ENCODE measurements at places on chromosomes 3 and 15.

DNA sequence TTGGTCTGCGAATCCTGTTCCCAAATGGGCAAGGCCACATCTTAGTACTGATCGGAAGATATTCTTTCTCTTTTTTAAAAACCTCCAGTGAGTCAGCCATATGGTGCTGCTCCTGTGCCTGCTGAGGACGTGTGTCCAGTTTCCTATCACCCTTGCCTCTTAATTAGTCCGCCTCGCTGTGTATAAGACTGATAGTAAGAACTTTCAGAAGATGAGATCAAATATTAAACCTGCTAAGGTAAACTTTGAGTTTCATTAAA, 612 bp downstream of the UBA5 start:
- no peak for DNase-seq

GRCh38 chr15:93088981-93089726, at the start of gene RGMA:
RGMA (minus strand) TSS chr15:93089211; CDS start chr15:93088932, 279 bp downstream.
- peak; percentile 82 for DNase-seq

- no peak for DNase-seq
Measured at GRCh38 chr3:52146189-52146588, 8.0 kb downstream of the POC1A start.

DNA sequence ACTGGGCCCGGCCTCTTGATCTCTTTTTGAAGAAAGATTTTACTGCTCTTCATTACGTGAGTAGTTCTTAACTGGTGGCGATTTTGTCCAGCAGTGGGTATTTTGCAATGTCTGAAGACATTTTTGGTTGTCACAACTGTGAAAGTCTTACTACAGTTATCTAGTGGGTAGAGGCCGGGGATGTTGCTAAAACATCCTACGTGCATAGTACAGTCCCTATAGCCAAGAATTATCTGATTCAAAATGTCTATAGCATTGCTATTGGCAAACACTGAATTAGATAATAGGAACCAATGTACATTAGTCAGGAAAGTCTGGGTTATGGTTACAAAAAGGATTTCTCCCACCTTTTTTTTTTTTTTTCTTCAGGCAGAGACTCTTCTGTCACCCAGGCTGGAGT, 38.1 kb downstream of the FOXL2 start:
- no peak for DNase-seq

DNA sequence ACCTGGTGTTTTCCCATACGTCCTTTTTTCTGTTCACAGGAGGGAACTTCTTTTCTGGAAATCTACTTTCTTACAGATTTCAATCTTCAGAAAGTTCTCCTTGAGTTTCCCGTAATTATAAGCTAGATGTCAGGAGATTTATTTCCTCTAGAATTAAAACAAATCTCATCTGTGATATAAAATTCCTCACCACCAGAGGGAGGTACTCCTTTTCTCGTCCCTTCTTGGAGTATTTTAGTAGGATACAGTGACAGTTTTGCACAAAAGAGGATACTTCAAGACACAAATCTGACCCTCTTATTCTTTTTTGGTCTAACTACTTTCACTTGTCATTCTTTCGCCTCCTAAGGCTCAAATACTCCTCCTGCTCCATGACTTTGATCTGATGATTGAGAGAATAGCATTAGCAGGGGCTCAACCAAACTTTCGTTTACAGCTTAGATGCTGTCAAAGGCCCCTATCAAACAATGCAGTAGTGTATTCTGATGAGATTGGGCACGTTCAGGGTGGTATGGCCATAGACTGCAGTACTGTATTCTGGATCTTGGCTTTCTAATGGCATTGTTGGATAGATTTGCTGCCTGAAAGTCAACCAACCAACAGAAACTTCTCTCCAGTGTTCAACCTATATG, 38.0 kb downstream of the TMEM41A start:
- DNase-seq = no peak

DNA sequence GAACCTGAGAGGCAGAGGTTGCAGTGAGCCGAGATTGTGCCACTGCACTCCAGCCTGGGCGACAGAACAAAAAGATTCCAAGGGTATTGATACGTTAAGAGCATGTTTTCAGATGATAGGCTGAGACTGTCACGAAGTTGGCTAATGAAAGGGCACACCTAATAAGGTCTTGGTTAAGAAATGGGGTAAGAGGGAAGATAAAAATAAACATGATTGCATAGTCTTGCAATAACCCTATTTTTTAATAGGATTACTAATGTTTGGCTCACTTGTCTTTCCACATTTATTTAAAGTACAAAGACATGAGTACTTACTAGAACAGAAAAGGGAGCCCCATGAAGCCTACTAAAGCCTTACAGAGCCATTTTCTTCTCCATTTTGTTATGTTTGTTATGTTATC, 109.0 kb downstream of the FRMD4B start:
- DNase-seq = no peak

- no peak for DNase-seq
Measured at GRCh38 chr3:77254967-77255831, 215.3 kb downstream of the ROBO2 start.

DNA sequence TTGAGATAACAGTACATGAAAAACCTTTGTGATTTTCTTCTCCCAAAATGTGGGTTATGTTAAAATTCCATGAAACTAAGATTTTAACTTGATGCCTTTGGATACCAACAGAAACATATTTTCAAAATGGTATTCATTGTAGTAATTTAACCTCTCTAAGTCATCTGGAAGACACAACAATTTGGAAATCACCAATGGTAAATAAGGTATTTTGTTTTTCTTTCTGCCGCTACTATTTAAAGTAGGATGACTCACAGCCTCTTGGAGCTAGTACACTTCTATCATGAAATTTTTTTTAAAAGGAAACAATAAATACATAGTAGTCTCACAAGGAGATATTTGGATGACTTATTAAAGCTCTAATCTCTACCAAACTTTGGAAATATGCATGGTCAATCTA, 291.6 kb upstream of the VEPH1 start:
- DNase-seq = no peak

DNA sequence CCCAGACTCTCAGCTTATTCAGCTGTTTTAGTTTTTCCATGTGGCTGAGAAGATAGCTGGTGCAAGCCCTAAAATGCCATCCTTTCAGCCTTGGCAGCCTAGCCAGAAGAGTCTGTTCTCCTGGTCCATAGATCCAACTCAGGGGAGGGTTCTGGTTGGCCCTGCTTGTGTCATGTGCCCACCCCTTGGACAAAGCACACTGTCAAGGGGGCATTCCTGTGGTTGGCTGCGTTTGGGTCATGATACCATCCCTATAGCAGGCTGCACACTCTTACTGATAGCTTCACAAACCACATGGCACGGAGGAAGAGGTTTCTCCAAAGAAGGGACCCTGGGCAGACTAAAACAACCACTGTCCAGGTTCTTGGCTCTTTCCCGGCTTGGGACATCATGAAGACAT, 8.4 kb upstream of the FSTL1 start:
- DNase-seq = no peak

DNA sequence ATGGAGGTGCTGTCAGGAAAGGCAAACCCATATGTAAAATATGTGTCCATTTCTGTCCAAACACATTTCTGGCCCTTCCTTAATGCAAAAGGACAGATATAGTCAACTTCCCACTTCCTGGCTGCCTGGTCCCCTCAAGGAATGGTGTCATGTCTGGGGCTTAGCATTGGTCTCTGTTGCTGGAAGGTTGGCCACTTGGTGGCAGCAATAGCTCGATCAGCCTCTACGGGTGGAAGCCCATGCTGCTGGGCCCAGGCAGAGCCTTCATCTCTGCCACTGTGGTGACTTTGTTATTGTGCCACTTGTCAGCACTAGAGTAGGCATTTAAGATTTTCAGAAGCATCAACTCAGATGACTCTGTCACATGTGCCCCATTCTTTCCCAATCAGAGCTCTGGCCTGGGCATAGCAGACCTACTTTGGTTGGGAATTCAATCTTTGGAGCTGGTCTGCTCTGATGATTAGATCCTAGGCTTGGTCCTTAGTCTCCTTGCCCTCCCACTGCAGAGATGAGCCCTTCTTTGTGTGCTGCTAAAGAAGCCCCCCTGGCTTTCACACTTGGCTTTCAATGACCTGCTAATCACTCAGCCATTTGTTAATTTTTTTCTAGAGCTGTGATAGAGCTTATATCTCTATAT, 51.0 kb upstream of the SPSB4 start:
- DNase-seq = peak; percentile 75

GRCh38 chr3:159536876-159537275, 451.8 kb upstream of the IL12A start:
- no peak for DNase-seq

GRCh38 chr3:82012775-82013174, 251.3 kb upstream of the GBE1 start:
- no peak for DNase-seq
